ENCODE measurements at places on chromosomes 2 and 18.

GRCh38 chr2:56380861-56381260 is 197.1 kb downstream of the CCDC85A start:
- no peak for DNase-seq

DNA sequence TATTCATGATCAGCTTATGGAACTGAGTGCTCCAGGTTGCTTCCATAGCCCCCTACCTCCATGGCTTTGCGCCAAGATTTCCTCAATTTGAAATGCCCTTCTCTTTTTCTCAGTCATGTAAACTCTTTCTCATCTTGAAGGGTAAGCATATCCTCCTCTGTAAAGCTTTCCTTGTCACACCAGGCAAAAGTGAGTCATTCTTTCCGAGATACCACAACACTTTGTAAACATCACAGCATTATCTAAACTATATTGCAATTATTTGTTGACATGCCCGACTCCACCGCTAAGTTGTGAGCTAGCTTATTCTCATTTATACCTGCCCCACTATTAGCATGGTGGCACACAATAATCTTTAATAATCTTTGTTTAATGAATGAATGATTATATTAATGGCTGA is 419.5 kb upstream of the CHST9 start:
- DNase-seq = no peak

DNA sequence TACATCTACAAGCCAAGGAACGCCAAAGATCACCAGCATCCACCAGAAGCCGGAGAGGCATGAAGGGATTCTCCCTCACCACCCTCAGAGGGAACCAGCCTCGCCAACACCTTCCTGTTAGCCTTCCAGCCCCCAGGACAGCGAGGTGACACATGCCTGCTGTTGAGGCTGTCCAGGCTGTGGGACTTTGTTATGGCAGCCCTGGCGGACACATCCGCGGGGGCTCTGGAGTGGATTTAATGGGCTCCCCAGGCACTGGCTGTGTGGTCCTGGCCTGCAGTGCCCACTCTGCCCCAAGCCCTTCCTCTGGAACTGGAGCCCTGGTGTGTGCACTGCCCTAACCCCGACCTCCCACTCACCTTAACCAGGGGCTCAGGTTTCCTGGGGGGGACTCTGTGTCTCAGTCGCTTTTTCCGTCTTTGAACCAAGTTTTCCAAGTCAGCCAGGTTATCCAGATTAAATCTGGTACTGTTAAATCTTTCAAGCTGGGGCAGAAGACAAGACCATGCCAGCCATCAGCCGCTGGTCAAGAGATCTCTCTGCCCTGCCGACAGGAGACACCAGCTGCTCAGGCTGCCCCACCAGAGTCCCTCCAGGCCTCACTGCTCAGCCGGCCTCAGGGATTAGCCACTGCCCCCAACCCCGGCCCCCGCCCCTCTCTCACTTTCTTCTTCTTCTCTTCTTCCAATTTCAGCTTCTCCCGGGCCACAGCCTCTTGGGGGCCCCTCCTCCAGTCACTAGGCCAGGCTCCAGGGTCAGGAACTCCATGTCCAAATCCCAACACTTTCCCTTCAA is 1.9 kb downstream of the ANKRD23 start:
- DNase-seq = no peak

DNA sequence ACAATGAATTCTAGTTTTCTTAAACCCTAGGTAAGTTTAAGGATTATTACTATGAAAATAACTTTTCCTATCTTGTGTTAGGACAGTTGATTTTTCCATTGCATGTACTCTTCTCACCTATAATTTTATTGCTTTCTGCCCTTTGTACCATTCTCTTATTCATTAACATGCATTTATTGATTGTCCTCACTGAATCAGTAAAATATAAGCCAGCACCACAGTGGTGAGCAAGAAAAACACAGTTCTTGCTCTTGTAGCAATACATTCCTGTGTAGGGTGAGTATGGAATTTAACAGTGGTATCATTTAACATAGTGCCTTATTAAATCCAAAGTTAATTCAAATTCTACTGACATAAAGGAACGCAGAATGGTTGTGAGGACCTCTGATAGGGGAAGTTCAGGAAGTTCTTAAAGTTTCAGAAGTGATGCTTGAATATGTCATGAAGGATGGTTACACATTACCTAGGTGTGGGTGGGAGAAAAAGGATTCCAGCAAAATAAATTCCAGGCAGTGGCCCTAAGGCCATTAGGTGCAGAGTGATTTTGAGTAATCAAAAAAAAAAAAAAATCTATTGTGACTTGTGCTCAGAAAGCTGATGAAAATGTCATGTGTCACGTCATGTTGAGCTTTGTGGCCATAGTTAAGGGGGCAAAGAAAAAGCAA is 104.7 kb upstream of the DSEL start:
- DNase-seq = no peak

DNA sequence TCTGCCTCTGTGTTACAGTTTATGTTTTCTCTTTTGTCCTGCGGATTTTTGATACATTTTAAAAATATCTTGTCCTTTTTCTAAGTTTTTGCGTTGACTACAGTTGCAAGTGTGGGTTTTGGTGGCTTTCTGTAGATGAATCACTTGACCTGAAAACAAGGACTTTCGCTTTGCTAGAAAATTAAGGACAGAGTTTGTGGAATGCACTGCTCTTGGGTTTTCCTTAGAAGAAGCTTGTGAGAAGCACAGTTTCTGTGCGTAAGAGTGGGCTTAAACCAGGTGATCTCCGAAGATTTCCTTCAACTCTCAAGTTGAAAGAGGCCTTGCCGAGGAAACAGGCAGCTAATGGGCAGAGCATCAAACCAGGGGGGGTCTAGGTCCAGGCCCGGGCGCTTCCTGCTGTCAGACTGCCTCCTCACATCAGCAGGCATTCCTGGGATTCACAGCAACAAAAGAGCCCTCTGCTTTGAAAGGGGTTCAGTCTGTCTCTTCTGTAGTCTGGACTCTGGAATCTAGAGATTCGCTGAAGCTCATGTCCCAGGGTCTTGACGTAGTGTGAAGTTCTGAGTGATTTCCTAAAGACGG is 17.3 kb downstream of the NCK2 start:
- DNase-seq = no peak

- DNase-seq = no peak
These were observed 27.7 kb upstream of the SEMA4C start for GRCh38 chr2:96897491-96898134.

DNA sequence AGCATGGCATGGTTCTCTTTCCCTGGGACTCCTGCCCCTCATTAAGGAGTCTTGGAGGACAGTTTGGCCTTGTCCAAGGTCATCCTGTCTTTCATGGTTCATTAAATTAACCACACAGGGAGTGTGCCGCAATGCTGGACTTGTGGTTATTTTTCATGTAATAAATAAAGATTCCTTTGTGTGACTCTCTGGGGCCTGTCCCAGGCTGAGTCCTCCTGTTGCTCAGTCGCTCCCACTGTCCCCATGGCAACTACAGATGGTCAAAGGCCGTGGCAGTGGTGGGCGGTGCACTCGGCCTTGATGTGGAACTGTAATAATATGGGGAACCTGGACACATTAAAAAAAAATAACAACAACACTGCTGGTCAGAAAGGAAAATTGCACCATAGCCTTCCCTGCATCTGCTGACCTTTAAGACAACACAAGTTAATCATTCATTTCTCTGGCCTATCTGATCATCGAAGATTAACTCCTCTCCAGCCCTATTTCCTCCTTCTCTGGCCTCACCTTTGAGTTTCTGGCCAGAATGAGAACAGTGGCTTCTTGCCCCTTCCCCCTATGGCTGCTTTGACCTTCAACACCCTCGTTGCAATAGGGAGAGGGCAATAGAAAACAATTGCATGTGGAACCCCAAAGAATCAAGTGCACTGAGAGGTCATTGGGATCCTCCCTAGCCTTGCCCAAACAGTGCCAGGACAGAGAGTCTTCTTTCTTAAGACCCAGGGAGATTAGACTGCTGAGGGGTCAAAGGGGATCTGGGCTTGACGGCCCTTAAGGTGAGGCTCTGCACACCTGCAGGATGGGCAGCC is 44.7 kb downstream of the PSD4 start:
- no peak for DNase-seq

GRCh38 chr18:51039138-51040112 is 9.4 kb downstream of the SMAD4 start:
- no peak for DNase-seq

DNA sequence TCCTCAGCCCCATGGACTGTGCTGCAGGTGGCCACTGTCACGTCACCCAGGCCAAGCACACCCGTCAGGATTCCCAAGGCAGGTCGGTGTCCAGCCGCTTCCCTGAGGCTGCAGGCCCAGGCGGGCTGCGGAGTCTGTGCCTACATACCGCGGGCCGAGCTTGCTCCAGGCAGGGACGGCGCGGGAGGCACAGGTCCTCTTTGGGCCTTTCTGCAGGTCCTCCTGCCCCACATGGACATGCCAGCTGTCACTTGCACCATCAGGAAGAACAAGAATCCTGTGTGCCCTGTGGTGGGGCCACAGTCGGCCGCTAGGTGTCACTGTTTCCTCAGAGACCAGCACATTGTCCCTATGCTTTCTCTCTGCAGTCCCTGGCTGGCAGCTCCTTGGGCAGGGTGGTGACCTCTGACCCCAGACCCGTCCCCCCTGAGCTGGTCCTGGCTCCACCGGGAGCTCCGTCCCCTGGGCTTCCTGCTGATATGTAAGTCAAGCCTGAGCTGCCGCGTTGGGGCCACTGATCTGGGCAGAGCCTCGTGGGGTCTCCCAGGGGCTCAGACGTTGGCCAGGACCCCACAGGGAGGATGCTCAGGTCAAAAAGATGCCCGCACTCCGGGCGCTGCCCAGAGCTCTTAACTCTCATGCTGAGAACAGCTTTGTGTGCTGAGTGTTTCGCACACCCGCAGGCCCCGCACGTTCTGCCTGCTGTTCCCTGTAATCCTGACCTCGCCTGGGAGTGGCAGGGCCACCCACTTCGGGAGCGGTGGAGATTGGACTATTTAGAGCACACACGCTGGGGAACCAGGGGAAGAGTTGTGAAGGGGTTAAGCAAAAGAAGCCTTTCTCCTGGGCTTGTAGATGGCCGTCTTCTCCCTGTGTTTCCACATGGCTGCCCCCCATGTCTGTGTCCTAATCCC is 17.3 kb upstream of the AGXT start:
- DNase-seq = peak; percentile 91

DNA sequence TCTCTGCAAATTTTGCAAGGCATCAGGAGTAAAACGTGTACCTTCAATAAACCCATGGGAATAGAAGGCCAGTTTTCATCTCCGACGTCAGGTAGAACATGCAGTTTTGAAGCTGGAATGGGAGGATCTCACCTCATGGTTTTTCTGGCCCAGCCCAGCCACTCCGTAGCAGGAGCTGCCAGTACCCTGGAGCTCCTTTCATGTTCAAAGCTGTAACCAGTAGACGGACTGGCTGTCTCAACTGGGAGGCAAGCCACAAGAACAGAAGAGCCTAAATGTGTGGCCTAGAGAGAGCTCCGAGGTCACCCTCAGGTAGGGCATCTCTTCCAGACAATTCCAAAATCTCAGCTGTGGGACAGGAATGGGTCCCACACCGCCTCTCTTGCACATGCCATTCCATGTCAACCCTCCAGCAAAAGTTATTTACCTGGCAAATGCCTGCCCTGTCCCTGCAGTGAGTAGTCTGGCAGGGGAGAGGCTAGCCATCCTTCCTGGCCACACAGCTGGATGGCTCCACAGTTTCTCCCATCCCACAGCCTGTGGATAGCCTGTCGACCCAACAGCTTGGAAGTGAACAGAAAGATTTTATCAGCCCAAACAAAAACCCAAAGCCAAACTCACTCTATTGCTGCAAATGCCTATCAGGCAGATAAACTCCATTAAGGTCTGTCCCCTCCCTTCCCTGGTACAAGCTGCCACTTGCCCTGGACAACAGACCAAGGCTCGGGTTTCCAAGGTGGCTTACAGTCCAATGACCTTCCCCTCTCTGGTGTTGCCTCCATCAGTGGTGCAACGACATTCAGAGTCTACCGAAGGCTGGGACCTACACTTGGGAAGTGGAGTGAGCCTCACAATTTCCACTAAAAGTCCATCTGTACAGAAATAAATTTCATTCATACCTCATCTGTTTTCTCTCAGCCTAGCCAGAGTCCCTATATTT is 27.8 kb downstream of the CRACDL start:
- DNase-seq = no peak

DNA sequence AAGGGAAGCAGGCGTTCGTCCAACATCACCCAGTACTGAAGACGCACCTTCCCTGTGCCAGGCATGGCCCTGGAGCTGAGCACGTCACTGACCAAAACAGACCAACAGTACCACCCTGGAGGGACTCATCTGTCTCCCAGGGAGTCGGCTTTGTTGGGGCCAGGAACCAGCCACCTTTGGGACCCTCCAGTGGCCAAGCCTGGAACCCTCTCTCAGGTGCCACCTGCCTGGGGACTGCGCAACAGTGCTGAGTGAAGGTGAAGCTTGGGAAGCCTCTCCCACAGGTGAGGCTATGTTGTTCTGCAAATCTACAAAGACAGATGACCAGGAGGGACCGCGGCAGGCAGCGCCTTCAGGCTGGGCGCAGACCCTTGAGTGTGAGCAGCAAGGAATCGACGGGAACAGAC is 91.4 kb upstream of the OTOS start:
- no peak for DNase-seq

DNA sequence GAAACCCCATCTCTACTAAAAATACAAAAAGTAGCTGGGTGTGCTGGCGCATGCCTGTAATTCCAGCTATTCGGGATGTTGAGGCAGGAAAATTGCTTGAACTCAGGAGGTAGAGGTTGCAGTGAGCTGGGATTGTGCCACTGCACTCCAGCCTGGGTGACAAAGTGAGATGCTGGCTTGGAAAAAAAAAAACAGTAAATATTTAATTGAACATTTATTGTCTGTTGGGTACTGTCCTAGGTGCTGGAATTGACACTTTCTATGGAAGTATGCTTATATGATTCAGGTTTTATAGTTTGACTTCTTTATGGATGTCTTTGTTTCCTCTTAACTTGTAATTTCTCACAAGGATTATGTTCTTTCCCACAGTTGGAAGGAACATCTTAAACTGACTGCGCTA is 633.1 kb upstream of the SETBP1 start:
- DNase-seq = no peak

- DNase-seq = no peak
These were observed 40.3 kb downstream of the ASB1 start for GRCh38 chr2:238467062-238467461.

DNA sequence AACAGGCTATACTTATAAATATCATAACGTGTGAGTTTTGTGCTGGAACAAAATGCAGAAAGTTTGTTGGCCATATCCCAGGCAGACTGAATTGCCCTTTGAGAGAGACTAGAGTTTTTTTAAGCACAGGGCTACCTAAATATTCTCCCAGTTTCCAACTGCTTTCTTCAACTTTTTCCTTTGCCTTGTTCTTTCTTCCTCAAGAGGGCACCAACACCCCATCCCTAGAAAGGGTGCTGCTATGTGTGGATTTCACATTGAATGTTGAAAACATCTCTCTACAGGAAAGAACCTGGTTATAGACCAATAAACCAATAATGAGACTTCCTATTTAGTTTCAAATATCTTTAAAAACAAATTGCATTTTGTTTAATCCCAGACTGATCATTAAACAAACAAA is 87.9 kb downstream of the ICOS start:
- DNase-seq = no peak

- no peak for DNase-seq
These were observed 29.9 kb downstream of the ROCK2 start for GRCh38 chr2:11314487-11314886.

- no peak for DNase-seq
These were observed 266.4 kb downstream of the GPD2 start for GRCh38 chr2:156702541-156702940.

GRCh38 chr2:226773291-226773690 is 26.3 kb downstream of the IRS1 start:
- DNase-seq = no peak

Data from activated CD4-positive, alpha-beta T cell treated with anti-CD3 and anti-CD28 coated beads, Interleukin-2, amount 50 U/mL, for 48 hours (primary cell).